ENCODE measurements at places on chromosomes 1 and 21. TPM values are rescaled to one million over a fixed set of nuclear protein-coding genes. Genes with fewer than 3 reads are reported as not detected.

- H3K4me3 ChIP-seq: no peak overlapping the region
- H3K4me1 ChIP-seq: 0 out of 2 replicates have a peak, but pooled peaks cover 3% of the 10 kb centered on the region
- peaks cover 58% of the 10 kb centered on the region for H3K27me3 ChIP-seq
- no peaks in the 10 kb centered on the region for H3K36me3 ChIP-seq
Observed at GRCh38 chr1:212951947-212952640, 1.8 kb downstream of the VASH2 start.

GRCh38 chr1:77565321-77565720 lies 117.1 kb downstream of the ZZZ3 start:
- H3K4me1 ChIP-seq: no peaks in the 10 kb centered on the region
- H3K36me3 ChIP-seq: peaks cover 58% of the 10 kb centered on the region
- H3K4me3 ChIP-seq: no peak overlapping the region
- no peaks in the 10 kb centered on the region for H3K27me3 ChIP-seq

- no peaks in the 10 kb centered on the region for H3K4me1 ChIP-seq
- no peaks in the 10 kb centered on the region for H3K36me3 ChIP-seq
- no peak for DNase-seq
- no peak overlapping the region for H3K27ac ChIP-seq
- H3K4me3 ChIP-seq: no peak overlapping the region
Observed at GRCh38 chr1:14390816-14391215, 207.7 kb upstream of the KAZN start.

The WNT4 gene
- total RNA-seq: 0.32 TPM

The C4BPB gene
- not detected for total RNA-seq

The LCE1F gene
- total RNA-seq: not detected

Measured in GM23248 (cell line).